NCI-H1417 (cell line): ENCODE measurements at places on chromosomes 3 and 15.

GRCh38 chr3:53236112-53236841, 19.5 kb downstream of the TKT start:
- no peak for DNase-seq

DNA sequence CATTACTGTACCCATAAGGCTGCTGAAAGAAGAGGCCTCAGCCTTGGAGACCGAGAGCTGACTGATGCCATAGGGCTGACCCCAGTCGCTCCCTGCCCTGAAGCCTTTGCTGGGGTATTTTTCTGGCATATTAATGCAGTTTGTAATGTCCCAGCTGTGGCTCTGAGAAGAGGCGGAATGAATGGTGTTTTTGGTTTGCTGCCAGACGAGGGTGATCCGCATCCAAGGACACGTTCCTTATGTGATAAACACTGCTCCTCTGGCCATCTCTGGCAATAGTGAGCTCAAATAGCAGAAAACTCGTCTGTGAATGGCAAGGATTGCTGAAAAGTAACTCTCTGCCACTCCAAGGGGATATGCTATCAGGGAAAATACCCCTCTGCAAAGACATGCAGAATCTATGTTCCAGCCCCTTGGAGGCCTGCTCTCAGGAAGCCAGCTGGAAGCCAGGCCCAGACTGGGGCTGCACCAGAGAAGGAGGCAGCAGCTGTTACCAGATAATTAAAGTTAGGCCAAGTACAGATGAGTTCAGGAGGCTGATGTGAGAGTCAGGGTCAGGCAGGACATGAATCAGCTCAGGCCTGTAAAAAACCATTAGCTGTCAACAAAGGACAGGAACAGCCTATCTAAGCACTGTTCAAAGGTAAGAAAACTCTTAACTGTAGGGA, 28.9 kb upstream of the KLHL6 start:
- DNase-seq = no peak

GRCh38 chr15:100703032-100703578, 100.7 kb downstream of the ASB7 start:
- DNase-seq = no peak

DNA sequence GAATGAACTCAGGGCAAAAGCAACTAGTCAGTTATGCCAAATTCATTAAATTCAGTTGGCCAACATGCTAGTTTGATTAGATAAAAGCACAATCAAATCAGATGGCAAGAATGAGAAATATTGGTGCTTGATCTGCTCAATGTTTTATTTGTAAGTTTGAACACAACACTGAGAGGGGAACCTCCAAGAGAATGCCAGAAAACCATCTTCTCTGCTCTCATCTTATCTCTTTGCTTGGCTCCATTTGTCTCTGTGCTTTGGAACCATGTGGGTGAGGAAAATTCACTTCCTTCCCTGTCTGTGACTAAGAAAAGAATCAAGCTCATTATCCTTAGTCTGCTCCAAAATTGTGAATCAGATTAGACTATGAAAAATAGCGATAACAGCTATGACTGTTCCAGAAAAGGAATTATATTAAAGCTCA, 43.6 kb upstream of the DCBLD2 start:
- DNase-seq = no peak

DNA sequence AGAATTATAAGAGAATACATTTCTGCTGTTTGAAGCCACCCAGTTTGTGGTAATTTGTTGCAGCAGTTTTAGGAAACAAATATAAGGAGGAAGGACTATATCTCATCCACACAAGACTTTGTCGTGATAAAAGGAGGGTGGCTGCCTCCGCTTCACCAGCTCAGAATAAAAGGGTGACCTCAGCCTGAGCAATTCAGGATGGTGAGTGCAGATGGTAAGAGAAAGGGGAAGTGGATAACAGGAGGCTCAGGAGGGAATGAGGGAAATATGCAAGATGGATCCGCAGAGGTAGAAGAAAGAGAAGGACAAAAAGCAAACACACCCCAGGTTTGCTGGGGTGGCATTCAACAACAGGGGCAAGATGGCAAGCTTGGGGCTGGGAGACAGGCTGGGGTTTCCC, 108.1 kb upstream of the TNFAIP8L3 start:
- no peak for DNase-seq

DNA sequence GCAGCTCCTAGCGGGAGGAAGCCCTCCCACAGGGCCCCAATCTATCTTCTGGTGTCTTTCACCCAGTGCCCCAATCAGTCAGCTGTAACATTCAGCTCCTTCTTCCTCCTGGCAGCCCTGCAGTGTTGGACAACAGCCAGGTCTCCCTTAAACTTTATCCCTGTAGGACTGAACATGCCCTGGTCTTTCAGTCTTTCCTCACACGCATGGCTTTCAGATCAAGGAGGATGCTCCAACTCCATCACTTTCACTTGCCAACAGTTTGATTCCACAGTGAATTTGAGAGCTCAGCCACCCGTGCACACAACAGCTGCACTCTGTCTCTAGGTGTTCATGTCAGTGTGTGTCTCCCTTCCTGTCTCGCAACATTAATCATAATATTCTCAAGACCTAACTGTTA, 28.5 kb upstream of the LRRC34 start:
- no peak for DNase-seq
